ENCODE measurements at places on chromosomes 2 and 18. TPM values are rescaled to one million over a fixed set of nuclear protein-coding genes. Genes with fewer than 3 reads are reported as not detected.
A peak's percentile ranks its signal among the peaks of the same experiment; 100 is the strongest.

The DES gene
- 26.7 TPM for total RNA-seq

The ALKAL2 gene
- total RNA-seq, result 6.9 TPM

The FBXO36 gene
- 8.9 TPM for total RNA-seq

The CETN1 gene
- 0.27 TPM for total RNA-seq

The RESP18 gene
- not detected for total RNA-seq

DNA sequence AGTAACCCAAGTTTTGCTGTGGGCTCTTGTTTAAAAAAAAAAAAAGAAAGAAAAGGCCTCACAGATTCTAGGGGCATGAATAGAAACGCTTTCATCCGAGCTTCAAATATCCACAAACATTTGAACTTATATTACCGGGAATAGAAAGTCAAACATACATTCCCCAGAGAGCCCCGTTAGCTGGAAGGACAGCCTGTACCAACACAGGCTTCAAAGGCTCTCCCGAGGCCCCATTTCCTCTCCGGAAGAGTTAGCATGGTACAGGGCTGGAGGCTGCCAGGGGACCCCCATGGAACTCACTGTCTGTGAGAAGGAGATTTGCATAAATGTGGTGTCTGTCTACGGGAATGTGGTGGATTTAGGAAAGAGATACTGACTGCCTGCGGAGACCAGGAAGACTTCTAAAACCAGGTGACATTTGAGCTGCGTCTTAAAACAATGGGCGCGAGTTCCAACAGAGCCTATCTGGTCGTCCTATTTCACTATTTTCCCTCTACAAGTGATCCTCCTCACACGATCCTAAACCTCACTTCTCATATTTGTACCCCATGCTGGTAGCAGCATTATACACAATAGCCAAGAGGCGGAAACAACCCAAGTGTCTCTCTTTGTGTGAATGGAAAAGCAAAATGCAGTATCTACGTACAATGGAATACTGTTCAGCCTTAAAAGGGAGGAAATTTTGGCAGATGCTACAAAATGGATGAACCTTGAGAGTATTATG lies 820 bp upstream of the MATN3 start:
- no peak for DNase-seq

DNA sequence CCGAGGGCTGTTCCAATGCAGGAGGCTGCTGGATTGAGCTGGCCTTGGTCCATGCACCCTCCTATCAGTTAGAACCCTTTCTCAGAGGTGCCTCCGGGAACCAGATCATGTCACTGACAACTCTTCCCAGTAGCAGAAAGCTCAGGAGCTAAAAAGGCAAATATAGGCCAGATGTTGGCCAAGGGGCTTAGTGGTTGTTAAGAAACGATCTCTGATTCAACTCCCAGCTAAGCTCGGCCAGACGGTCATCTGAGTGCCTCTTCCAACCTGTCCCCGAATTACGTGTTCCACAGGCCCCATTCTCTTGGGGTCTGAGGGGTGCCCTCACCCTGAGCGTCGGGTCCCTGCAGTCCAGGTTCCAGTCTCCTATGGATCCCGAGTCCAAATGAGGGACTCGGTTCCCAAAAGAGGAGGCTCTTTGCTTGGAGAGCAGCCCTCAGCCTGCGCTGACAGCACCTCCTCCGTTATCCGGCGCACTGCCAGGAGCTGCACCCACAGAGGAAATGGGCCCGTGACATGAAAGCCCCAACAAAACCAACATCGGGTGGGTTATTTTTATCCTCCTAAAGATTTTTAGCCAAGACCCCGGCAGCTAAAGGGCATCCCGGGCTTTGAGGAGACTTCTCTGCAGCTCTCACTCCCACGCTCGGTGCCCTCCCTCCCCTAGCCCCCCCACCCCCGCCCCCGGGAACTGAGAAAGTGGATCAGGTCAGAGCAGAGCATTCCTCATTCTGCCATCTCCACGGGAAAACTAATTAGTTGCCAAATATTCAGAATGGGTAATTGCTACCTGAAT lies 106.6 kb upstream of the ID2 start:
- no peak for DNase-seq

DNA sequence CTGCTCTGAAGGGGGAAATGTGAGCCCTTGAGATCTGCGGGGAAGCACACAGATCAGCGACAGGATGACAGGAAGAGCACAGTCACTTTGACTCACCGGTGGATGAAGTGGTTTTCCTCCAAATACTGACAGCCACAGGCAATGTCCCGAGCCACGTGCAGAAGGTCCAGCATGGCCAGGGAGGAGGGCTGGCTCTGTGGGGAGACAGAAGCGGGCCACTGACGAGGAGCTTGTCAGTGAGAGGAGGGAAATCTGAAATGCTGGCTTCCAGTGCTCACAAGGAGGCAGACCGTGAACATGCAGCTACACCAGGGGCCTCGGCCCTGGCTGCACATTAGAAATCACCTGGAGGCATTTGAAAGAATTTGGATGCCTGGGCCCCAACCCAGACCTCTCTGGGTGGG lies 98.7 kb downstream of the CLIP4 start:
- no peak for DNase-seq

- no peak for DNase-seq
These were observed 81.5 kb downstream of the NCKAP5 start for GRCh38 chr2:133486771-133487191.

DNA sequence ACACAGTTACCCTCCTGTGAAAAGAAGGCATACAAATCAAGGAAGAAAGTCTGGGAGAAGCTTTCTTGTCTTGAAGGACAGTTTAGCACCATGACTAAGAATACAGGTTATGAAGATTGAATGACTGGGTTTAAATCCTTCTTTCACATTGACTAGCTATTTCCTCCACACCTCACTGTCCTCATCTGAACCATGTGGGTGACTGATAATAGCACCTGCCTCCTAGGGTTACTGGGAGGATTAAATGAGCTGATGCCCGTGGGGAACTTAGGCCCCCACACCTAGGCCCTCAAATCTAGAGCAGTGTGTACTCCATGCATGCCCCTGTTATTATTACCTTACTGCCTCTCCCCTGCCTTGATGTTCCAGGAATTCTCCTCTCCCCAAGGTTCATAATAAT lies 202.9 kb downstream of the FBXO15 start:
- no peak for DNase-seq

DNA sequence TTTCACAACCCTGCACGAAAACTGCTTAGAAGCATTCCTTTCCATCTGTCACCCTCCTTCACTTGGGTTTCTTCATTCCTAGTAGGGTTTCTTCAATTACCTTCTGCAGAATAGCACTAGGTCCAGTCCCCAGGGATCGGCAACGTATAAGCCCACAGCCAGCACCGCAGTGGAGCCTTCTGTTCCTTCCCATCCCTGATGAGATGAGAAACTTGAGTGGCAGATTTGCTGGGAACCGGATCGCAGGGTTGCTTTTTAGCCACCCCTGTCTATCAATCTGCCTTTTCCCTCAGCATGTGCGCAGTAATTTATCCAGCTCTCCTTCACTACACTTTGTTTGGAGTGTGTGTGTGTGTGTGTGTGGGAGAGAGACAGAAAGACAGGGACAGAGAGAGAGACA lies 94.2 kb downstream of the CD8B2 start:
- DNase-seq, result no peak

DNA sequence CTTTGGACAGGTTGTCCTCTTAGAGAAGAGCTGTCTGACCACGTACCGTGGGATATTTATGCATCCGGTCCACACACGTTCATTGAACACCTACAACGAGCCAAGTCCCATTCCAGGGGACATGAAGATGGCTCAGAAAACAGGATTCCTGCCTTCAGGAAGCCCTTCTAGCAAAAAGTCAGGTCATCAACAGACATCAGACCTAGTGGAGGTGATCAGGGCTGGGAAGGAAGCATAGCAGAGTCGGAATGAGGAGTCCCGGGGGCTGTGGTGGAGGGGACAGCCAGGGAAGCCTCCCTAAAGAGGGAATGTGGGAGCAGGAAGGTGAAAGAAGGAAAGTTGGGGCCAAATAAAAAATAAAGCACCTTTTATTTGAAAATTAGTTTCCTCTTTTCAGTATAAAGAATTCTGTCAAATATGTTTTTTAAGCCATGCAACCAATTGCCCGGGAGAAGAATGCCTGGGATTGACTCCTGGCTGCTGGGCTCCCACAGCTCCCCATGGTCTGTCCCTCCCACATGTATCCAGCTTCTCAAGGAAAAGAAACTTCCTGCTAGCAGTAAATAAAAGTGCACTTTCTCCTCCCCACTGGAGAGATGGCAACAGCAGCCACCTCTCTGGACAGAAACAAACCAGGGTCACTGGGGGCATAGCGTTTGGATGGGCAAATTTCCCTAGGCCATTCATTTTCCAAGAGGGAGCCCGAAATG lies 144.8 kb downstream of the SMAD7 start:
- DNase-seq, result peak; percentile 1

- DNase-seq, result no peak
These were observed 136.1 kb upstream of the LGALSL start for GRCh38 chr2:64317707-64318475.

GRCh38 chr18:45553723-45554388 lies 61.4 kb upstream of the SLC14A2 start:
- DNase-seq, result peak; percentile 21

DNA sequence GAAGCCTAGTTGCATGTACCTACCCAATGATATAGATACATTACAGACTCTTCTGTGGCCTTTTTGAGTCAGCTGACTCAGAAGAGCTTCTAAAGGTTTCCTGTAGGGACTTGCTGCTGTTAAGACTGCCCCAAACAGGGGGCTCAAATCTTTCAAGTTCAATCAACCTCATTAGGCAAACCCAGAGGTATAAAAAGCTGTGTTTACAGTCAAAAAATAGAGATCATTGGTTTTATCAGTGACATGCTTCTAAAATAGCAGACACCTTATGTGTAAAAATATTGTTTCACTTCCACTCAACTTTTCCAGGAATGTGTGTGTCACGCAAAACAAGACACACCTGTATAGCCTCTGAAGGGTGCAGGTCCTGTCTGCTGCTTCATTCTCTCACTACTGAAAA lies 624.3 kb upstream of the FANCL start:
- no peak for DNase-seq

DNA sequence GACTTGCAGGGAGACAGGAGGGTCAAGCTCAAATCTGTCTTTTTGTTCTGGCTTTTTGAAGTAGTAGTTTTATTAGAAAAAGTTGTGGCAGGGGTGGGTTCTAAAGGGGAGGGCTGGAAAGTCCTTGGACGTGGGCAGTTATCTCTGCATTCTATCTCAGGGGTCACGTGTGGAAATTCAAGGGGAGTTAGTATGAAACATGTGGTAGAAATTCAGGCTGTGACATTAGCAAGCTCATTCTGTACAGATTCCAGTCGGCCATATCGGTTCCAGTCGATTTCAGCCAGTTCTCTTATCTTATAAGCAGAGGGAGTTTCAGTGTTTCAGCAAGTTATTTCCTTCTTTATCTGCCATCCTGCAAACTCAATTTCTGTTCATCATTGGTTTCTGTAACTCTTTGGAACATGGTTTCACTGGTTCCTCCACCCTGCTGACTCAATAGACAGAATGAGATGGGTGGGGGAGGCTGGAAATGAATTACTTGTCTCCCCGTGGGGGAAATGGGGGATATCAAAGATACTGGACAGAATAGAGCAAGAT lies 53.0 kb downstream of the RAB27B start:
- DNase-seq, result no peak

DNA sequence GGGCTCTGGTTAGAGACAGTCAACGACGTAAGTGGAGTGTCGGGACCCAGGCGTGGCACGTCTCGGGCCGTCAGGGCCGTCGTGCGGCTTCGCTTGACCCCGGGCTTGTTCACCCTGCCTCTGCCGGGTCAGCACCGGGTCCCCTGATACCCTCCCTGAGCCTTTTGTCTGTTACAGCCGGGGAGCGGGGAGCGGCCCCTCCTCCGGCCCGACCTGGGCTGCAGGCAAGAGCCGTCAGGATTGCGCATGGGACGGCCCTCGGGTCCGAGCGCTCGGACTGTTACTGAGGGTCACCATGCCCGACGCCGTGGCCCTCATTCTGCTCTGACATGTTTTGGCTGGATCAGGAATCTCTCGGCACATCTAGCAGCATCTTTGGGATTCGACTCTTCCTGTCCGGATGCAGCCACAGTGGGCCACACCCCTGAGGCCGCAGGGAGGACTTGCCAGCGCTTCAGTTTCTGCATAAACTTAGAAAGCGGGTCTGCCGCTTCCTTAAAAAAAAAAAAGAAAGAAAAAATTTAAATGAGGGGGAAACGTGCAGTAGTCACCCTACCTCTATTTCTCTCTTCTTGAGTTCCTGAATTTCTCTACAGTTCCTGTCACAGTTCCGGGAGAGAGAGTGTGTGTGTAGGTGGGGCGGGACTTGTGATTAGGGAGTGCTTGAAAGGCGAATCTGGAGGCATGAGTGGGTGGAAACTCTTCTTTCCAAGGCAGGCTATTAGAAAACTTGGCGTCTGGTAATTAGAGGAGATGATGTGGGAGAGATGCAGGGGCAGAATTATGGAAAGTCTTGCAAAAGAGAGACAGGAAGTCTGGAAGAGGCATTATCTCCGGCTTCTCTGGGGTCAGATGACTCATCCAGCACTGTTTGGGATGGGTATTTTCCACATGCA lies 909 bp downstream of the TMEM87B start:
- peak; percentile 72 for DNase-seq

GRCh38 chr2:64142741-64143168 lies 1.5 kb downstream of the PELI1 start:
- DNase-seq, result no peak

- DNase-seq, result no peak
These were observed 306.9 kb upstream of the NT5C1B start for GRCh38 chr2:18896125-18896764.

- DNase-seq, result no peak
These were observed 1.4 kb downstream of the RPRD1A start for GRCh38 chr18:36066001-36066400.

DNA sequence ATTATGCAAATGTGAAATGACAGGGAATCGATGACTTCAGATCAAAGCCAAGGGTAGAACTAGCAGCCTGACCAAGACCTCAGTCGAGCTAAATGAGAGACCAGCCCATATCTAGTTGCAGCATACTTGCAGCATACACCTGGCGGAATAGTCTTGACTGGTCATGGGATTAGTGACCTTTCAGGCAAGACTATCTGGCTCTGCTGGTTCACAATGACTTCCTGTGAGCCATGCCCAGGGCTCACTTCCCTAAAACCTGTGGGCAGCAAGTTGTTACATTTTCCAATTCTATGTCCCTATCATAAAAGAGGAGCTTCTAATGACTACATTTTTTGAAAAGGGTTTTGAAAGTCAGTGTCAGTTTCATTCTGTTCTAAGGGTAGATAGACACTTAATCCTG lies 1624.9 kb upstream of the CELF4 start:
- no peak for DNase-seq
